ENCODE measurements at places on chromosomes 5 and 9.
A peak's percentile ranks its signal among the peaks of the same experiment; 100 is the strongest.

- DNase-seq = peak; percentile 96
Measured at GRCh38 chr5:109411627-109412026, 1.9 kb upstream of the PJA2 start.

DNA sequence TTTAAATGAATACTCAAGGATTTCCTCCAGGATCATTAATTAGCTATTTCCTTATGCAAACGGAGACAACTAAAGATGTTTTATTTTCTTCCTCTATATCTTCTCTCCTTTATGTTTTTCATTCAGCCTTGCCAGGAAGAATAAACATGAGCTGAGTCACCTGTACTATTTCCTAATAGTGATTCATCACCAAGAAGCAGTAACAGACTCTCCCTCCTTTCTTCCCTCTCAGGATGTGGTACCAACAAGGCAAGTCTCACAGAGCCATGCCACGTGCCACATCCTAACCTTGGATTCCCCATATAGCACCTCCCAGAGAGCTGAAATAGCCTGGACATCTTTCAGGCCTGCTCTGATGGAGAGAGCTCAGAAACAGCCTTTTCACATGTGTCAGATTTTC is 758.6 kb upstream of the DMAC1 start:
- DNase-seq = peak; percentile 16

- peak; percentile 75 for DNase-seq
Measured at GRCh38 chr9:4086119-4087090, 213.5 kb downstream of the GLIS3 start.

DNA sequence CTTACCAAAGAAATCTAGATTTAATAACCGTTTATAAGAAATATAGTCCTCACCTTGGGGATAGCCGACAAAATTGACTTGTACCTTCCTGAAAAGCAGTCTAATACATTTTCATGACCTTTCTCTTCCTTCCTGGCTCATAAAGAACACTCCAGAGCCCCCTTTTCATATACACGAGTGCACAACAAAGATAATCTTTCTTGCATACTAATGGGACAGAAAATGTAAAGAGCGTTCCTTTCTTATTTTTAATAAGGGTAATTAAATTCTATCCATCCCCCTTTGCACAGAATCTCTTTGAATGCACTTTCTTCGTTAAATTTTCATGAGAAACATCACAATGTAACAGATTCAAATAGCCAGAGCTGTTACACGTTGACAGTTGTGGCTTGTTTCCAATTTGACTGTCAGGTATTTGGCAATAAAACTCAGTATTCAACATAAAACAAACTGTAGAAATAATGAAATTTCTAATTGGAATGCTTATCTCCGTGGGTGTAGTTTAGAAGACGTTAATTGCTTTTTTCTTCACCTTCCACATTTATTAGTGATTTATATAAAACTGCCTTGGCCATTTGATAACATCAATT is 732.3 kb upstream of the DMAC1 start:
- DNase-seq = no peak

DNA sequence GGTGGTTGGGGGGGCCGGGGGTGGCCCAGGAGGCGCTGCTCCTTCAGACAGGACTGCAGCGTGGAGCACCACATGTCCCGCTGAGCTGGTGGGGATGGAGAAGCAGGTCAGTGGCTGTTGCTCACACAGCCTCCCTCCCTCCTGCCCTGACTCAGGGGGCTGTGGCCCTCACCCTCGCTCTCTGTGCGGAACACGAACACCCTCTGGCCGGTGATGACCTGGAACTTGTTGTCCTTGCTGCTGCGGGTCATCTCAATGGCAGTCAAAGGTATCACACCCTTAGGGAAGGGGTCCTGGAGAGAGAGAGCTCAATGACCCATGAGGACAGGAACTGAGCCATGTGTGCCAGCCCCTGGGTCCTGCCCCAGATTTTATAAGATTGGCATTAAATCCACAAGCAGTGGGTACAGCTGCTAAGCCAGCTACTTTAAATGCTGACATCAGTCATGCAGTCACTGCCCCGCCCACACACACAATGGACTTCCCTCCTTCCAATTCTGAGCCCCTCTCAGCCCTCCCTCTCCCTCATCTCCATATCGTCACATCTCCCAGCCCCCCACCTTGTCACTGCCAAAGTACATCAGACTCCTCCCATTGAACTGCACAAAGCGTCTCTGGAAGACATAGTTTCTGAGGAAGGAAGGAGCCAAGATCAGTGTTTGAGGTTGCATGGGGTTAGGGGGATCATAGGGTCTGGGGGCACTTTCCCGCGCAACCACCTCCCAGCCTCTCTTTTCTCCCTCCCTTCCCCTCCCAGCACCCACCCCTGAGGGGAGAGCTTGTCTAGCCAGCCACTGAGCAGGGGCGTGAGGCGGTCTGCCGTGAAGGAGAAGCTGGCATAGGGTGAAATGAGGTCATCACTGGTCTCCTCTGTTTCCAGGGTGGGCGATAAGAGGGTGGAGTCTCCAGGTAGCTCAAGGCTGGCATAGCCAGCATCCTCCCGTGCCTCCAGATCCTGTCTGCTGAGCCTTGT is 8.9 kb downstream of the ARAP3 start:
- no peak for DNase-seq

DNA sequence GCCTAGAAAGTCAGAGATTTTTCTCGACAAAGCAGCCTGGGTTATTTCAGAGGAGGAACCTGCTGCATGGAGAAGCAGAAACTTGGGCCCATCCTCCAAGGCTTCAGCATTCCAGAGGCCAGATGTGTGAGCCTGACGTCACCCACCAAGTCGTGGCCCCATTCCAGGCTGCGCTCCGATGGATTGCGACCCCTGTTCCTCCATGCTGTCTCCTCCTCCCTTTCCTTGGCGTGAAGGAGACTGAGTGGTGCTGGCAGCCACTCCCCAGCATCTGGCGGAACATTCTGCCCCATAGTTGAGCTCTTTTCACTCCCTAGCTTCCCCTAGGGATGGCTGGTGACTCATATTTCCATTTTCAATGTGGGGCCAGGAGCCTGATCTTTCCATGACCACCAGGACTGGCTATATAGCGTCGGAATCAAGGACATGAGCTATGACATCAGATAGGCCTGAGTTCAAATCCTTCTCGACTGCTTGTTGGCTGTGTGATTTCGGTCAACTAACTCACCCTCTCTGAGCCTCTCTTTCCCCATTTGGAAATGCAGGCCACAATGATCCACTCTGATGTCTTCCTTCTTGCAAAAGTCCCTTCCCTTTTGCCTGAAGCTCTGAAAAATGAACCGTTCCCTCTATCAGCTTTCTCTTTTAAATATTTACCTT is 24.5 kb upstream of the DUSP1 start:
- DNase-seq = peak; percentile 97

GRCh38 chr9:131875828-131876485 is 136.1 kb upstream of the RAPGEF1 start:
- peak; percentile 49 for DNase-seq

DNA sequence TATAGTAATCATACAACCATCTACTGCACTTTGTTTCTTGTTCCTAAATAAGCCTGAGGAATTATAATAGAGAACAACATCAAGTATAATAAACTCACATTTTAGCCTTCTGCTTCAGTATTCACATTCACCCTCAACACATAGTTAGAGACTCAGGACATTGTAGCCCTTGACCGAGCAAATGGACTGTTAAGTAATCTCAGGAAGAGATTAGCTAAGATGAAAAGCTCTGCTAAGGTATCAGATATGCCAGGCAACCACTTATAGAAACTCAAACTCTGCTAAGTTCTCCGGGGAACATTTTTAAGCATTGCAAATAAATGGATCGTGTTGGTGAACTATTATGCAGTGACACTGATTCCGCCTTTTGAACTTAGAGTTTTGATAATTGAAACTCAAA is 252.0 kb downstream of the DTWD2 start:
- DNase-seq = no peak

DNA sequence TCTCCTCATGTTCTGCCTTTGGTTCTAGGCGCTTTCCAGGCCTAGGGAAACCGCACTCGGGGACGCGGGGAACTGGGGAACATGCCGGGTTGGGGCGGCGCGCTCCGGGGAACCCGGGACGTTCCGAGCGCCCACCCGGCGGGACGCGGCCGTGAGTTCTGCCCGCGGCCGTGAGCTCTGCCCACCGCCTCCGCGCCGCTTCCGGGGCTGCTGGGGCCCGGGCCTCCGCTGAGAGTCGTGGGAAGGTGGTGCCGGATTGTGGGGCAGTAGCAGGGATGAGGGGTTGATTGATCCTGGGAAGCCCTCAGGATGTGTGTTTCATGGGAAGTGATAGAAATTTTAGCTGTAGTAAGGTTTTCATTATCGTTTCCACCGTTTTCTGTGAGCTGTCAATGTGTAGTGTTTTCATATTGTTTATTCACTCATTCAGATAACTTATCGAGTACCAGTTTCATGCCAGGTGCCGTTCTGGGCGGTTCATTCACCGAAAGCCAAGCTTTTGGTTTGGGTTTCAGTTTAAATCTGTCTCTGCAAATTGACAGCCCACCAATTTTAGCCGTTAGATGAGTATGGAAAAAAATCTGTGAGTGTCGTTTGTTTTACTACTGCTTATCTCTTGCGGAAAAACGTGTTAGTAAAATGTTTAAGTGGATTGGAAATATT is 657 bp downstream of the MTRR start:
- DNase-seq = peak; percentile 11

GRCh38 chr9:124764774-124765438 is 6.2 kb downstream of the NR6A1 start:
- DNase-seq = no peak

GRCh38 chr5:124844371-124844920 is 98.0 kb upstream of the ZNF608 start:
- DNase-seq = no peak

- no peak for DNase-seq
Measured at GRCh38 chr9:126069400-126069955, 257.2 kb upstream of the MVB12B start.

GRCh38 chr5:127660047-127660733 is 11.3 kb downstream of the CTXN3 start:
- DNase-seq = no peak

- DNase-seq = peak; percentile 42
Measured at GRCh38 chr5:132505641-132506040, 15.1 kb upstream of the IRF1 start.

DNA sequence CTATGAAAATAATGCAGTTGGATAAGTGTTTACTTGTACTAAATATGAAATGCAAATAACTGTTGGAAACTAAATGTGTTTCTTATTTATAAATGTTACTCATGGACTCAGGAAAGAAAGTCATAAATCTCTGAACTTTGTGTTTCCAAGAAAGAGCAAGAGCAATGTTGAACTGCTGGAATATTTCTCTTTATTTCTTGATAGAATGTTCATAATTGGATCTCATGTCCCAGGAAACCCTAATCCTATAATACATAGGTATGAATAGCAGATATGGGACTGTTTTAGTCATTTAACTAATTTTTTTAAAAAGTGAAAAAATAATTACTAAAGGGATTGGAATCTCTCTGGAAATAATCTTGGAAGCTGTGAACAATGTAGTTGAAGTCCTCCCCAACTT is 245.0 kb upstream of the ACTBL2 start:
- DNase-seq = no peak
